ENCODE measurements at places on chromosomes 6 and 20.

GRCh38 chr6:4055420-4056041, 23.4 kb downstream of the FAM217A start:
- no peak for DNase-seq

GRCh38 chr6:28530777-28531176, 5.1 kb downstream of the GPX5 start:
- no peak for DNase-seq

GRCh38 chr20:1964061-1964460, 29.8 kb downstream of the PDYN start:
- DNase-seq = no peak

DNA sequence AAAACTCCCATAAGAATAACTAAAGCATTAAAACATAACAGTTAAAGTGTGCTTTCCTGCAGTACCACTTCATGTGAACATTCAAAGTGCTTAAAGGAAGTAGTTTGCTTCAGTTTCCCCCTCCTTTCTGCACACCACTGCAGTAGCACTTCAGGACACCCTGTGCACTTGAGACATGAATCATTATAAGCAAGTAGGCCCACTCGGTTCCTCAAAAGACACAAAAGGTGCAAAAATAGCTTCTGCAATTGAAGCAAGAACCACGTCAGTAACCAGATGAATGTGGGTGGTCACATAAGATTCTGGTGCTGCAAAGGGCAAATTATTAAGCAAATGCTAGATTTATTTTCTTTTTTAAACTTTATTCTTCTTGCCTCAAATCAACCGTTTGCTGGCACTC, 160.6 kb downstream of the HIVEP2 start:
- DNase-seq = no peak

- no peak for DNase-seq
Observed at GRCh38 chr6:124148236-124148957, 344.7 kb downstream of the NKAIN2 start.

DNA sequence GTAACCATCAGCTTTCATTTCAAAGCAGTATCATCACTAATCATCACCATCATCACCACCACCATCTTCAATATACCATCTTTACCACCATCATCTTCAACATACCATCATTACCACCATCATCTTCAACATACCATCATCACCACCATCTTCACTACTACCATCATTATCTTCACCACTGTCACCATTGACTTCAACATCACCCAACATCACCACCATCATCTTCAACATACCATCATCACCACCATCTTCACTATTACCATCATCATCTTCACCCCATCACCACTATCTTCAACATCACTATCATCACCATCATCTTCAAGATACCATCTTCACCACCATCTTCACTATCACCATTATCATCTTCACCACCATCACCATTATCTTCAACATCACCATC, 40.5 kb upstream of the FRMD1 start:
- no peak for DNase-seq

DNA sequence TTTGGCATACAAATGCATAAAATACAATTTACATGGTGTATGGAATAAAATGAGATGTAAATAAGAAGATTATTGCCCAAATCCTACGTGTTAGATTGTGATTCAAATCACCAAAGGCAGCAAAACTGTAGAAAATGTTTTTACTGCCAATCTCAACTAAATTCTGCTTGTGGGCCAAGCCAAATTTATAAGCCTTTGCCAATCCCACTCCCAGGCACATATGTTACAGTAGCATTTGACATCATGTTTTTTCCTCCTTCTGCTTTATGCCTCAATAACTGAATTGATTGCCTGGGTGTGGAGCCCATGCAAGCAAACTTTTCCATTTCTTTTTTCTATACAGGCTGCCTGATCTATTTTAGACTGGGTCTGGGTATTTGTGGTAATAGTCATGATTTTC, 36.3 kb upstream of the LRRC1 start:
- DNase-seq = no peak

DNA sequence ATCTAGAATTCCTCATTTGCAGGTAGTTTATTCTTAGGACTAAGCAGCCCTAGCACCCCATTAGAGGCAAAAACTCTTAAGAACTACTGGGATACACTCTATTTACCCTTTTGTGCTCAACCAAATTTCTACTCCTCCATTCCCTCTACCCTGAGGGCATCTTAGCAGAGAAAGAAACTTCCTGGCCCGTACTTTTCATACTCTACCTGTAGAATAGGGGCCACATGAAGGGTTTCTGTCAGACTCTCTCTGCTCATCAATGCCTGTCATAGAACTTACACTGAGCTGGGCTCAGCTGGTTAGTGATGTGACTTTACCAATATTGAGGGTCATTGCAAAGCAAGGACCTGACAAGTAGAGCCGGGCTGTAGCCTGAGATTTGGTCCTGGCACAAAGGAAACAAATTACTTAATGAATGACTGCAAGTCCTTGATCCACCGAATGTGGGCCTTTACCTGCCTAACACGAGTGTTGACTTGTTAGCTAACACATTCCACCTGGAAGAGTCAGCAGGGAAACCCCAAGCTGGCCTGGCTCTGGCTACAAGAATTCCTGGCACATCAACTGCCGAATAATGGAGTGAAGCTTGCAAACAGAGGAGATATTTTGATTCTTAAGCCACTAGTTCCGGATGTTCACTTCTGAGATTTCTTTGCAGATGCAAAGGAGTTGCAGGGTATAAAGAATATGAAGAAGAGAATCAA, 280.5 kb upstream of the JAG1 start:
- DNase-seq = no peak

DNA sequence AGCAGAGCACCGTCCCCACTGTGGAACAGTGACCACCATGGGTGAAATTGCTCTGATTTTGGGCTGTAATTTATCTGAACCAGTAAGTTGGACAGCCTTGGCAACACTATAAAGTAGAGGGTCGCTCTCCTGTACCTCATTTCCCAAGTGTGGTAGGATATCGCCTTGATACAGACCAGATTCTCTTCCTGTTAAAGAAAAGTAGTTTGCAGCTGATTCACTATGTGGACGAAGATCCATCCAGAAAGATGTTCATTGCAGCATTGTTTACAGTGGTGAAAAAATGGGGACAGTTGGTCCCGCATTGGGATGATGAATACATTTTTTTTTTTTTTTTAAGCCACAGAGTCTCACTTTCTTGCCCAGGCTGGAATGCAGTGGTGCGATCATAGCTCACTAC, 74.3 kb downstream of the SLX4IP start:
- DNase-seq = no peak

DNA sequence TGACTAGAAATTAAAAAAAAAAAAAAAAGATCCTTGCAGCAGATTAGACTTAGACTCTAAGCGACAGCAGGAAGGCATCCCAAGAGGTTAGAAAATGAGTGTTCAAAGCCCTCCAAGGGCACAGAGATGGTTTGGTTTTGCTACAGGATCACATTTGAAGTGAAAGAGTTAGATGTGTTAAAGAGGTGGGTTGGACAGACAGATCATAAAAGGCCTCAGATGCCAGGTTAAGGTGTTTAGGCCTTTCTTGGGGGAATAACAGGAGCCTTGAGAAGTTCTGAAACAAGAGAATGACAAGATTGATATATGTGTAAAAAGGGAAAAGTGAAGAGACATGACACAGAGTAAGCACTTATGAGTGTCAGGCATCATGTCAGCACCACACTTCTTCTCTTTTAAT, 107.5 kb downstream of the FYN start:
- DNase-seq = no peak

DNA sequence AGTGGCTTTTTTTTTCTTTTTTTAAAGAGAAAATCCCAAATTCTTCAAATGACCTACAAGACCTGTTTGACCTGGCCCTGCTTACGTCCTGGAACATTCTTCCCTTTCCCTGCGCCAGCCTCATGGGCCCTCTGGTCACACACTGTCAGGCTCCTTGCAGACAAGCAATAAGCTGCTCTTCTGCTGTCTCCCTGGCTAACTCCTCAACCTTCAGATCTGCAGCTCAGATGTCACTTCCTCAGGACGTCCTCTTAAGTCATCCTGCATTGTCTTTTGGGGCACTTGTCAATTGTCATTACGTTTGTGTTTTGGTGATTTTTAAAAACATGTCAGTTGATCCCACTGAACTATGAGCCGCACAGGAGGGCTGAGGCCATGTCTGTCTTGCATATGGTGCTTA, 28.9 kb upstream of the SLC35D3 start:
- no peak for DNase-seq

- DNase-seq = no peak
Observed at GRCh38 chr6:111925296-111925695, 52.0 kb upstream of the FYN start.

DNA sequence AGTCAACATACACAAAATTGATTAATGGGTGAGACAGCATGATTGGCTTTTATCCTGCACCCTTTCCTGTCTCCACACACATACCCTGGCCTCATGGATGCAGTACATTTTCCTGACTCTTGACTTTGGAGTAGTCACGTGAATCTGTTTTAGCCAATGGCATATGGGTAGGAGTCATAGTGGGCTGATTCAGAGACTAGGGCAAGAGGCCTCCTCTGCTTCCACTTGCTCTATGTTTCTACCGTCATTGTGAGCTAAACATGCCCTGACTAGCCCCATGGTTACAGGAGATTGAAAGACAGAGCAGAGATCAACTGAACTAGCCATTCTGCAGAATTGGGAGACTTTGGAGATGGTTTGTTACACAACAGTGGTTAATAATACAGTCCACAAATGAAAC, 850.0 kb downstream of the DHX35 start:
- DNase-seq = no peak

DNA sequence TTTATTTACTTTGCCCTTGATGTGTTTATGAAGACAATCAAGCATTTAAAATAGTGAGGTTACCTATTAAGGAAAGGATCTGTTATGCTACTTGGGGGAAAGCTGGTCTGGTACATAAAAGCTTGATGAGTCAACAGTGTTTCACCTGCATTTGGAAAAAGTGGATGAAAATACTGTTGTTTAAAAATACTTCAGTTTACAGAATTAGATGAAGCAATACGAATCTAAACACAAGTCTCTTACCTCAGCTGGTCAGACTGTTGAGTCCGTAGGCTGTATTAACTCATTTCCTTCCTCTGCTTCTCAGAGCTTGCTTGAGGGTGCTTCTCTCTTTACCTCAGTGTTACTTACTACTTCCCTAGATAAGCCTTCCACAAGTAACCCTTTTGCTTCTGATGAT, 36.1 kb downstream of the NKX2-4 start:
- no peak for DNase-seq

DNA sequence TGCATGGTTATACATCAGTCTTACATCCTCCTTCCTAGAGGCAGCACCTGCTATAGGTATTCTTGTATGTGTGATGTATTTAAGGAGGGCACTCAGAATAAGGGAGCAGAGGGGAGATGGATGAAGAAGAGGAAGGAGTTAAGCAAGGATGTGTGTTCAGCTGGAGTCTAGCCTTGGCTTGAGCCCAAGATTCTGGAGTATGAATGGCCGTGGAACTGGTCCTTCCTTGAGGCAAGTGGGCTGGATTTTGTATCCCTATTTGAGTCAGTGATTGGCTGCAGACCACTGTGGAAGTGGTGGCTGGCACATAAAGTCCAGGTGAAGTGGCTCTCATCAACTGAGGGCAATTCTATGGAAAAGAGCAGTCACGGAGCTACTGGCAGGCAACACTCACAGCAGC, 112.0 kb upstream of the RNF24 start:
- DNase-seq = no peak

DNA sequence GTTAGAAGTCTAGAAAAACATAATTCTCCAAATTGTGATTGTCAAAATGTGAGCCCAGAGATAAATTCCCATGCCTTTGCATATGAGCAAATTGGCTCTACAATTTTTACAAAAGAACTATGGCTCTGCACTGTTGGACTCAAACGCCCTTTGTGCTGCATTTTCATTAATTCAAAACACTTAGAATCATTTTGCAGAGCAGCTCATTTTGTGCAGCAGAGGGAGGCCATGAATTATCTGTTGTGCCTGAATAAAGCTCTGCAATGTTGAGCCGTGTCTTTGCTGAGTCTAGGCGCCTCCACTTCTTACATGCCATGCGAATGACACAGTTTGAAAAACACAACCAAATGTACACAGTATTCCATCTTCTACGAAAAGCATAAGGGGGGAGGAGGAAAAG, 230.2 kb downstream of the PRKN start:
- no peak for DNase-seq

GRCh38 chr6:18277237-18278006, 13.1 kb upstream of the DEK start:
- no peak for DNase-seq

- no peak for DNase-seq
Observed at GRCh38 chr6:13818341-13818740, 4.0 kb upstream of the MCUR1 start.

DNA sequence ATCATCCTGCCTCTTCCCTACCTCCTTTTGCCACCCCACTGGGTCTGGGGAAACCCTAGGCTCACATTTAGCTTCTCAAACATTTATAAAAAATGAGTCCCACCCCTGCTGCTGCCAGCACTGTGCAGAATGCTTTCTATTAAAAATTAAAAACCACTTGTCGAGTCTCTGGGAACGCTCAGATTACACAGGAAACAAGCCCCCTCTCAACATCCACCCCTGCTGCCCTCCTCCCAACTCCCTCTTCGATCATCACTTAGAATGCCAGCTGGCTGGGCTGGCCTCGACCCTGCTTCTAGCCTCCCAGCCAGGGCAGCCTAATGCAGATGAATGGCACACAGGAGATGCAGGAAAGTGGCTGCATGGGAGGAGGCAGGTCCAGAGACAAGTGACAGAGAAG, 75.8 kb downstream of the CDH22 start:
- no peak for DNase-seq

GRCh38 chr6:152112491-152113261, 305.2 kb downstream of the ESR1 start:
- no peak for DNase-seq

GRCh38 chr20:33325350-33325749, 42.3 kb downstream of the BPIFB1 start:
- DNase-seq = no peak

GRCh38 chr6:32664827-32665362, 1.6 kb downstream of the HLA-DQB1 start:
- DNase-seq = no peak

- no peak for DNase-seq
Observed at GRCh38 chr6:36095497-36096391, 34.6 kb upstream of the MAPK13 start.

DNA sequence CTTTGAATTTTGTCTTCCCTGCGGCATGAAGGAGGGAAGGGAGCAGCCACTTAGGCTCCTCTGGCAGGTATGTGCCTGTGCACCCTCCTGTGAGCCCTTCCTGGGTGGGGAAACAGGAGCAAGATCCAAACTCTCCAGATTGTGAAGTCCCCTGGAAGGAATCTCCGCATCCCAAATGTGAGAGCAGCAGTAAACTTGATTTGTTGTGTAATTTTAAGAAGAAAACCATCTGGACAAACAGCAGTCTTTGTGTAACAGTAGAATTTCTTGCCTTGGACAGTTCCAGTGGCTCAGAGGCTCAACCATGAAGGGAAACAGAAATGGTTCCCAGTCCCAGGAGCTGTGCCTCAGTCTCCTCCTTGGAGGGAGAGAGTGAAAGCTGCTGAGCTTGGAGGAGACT, 39.7 kb downstream of the CDH26 start:
- DNase-seq = no peak
